ENCODE measurements at places on chromosomes 7 and 10. TPM values are rescaled to one million over a fixed set of nuclear protein-coding genes. Genes with fewer than 3 reads are reported as not detected.

RADIL gene
- total RNA-seq: 4.0 TPM

DNA sequence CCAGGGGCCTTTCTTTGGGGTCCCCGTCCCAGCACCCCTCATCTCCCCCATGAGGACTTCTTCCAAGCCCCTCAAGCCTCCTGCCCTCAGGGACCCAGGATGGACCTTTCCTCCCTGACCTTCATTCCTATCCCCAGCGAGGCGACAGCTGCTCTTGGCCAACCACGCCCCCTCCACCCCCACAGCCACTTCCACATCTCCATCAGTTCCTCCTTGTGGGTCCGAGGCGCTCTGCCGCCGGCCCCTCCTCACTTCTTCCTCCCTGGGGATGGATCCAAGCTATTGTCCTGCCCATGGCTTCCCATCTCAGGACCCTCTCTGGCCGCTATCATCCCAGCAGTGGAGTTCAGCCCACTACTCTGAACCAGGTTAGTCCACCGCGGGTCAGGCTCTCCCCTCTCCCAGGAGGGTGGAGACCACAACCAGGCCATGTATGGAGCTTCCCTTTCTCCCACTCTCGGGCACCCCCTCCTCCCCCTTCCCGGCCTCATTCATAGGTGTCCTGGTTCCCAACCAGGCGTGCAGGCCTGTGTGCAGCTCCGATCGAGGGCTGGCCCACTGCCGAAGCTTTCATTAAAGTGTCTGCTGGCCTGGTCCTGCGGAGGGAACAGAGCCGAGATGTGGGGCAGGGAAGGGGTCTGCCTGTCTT, 1.7 kb upstream of the SH2B2 start:
- no peak for DNase-seq

DNA sequence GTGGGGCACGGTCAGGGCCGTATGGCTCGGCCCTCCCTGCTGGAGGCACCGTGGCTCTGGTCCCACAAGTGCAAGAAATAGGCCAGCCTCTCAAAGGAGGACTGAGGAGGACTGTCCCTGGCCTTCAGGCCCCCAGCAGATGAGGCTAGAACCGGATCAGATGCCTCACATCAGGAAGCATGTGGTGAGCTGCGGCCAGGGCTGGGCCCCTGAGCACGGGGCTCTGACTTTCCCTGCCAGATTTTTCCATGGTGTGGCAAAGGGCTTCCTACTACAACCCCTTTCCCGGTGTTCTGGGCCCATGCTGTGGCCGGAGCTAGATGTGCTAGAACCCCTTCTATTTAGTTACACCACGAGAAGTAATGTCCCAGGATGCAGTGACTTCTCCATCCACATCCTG, 100.4 kb downstream of the TCERG1L start:
- DNase-seq: peak; percentile 28

DNA sequence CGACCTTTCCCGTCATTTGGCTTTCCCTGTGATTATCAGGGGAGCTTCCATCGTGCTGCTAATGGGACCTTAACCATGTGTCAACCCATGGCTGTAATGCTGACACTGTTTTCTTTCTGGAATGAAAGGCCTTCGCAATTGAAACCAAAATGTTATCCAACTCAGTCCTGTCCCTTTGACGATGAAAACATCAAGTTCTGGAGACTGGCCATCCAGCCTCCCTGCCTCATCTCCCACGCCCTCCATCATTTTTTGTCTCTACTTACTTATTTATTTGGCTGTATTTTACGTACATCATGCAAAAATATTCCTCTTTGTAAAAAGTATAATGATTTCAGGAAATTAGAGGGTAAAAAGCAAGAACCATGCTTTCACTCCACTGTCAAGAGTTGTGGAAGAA, 69.8 kb downstream of the EGFR start:
- DNase-seq: no peak

GRCh38 chr10:79079490-79080355, 11.0 kb downstream of the ZMIZ1 start:
- DNase-seq: no peak
